ENCODE measurements at places on chromosomes 7 and 10. TPM values are rescaled to one million over a fixed set of nuclear protein-coding genes. Genes with fewer than 3 reads are reported as not detected.

Gene CNOT4
- total RNA-seq = 15.9 TPM

Gene CNTNAP2
- total RNA-seq = 1.2 TPM

Gene POMZP3
- total RNA-seq = 14.7 TPM

Gene SAP25
- 0.32 TPM for total RNA-seq

- ATAC-seq = peak; percentile 78
Measured at GRCh38 chr10:62083412-62084267, 182.1 kb downstream of the ARID5B start.

- ATAC-seq = no peak
Measured at GRCh38 chr10:69228151-69228550, 8.0 kb downstream of the HKDC1 start.

DNA sequence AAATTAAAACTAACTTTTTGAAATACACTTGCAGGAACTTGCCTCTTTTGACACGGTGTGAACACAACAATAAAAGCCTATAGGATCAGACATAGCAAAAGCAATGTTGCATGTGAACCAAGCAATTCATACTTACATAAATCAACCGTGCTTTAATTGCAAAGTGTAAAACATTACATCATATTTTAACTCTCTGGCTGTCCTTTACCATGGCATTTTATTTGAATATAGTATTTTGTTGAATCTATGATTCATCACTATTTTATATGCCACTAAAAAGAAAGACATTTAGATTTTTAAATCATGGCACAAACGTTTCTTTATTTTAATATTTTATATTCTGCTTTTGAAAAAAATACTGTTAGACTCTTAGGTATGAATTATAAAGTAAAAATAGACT is 757.0 kb upstream of the KCND2 start:
- ATAC-seq = no peak

DNA sequence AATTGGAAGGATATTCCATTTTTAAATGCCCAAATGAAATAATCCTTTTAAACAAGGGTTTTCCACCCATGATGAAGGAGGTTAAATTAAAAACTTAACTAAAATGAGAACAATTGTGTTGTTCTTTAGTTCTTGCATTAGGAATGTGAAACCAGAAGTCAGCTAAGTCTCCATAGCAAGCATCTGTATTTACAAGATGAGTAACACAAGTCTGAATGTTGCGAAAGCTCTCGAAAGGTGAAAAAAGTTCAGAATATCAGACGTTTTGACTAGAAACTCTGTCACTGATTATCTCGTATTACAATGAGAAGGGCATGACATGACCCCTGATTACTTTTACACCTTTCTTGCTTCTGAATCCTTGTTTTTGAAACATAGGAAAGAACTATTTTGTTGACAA is 149.6 kb downstream of the BICC1 start:
- no peak for ATAC-seq

Gene GSTO2
- total RNA-seq = 25.1 TPM

GRCh38 chr7:141649137-141649864 is 52.7 kb downstream of the DENND11 start:
- peak; percentile 14 for ATAC-seq

Gene NPSR1
- total RNA-seq = not detected

- no peak for ATAC-seq
Measured at GRCh38 chr10:128932071-128932820, 534.8 kb upstream of the MGMT start.

GRCh38 chr7:149494738-149495368 is 2.8 kb downstream of the ZNF746 start:
- no peak for ATAC-seq

- peak; percentile 90 for ATAC-seq
Measured at GRCh38 chr7:50962962-50963374, 180.3 kb upstream of the GRB10 start.

Gene PHTF2
- total RNA-seq = 8.3 TPM

DNA sequence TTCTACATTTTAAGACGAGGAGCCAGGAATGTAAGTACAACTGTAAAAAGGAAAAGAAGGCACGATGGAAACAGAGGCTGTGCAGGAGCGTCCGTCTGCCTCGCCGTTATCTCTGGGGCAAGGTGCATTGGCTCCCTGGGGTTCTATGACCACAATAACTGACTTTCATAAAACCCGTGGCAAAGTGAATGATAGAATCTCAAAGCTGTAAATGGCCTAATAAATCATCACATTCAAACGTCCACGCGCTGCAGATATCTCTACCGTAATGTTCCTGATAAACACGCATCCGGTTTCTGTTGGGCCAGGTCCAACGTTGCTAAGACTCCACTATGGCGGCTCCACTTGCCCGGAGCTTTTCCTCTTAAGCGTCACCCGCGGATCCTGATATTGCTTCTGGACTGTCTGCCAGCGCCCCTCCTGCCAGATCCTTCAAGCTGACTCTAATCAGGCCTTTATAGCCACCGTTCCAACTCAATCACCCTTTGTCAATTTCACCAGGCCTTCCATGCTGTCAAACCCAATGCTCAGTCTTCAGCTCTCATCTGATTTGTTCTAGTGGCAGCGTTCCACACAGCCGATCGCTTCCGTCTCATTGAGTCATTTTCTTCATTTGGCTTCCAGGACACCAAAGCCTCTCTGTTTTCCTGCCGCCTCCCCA is 265.6 kb upstream of the FOXK1 start:
- no peak for ATAC-seq

Measured in esophagus mucosa (tissue), 1 donor.